ENCODE measurements at places on chromosomes 16 and 17. TPM values are rescaled to one million over a fixed set of nuclear protein-coding genes. Genes with fewer than 3 reads are reported as not detected.

DNA sequence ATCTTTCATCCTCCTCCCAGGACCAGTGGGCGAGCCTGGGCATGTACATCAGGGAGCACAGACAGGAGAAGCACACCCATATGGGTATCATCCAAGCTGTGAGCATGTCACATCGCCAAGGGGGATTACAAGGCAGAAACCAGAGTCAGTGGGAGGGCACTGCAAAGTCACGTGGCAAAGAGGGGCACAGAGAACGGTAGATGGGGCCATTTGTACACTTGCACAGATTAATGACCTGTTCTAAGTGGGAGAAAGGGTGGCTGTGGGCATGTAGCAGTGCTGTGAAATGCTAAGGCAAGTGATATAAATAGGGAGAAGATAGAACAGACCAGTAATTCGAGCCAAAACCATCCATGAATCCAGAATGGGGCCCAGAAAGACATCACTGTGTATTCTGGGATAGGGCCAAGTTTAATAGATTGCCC, 265.0 kb downstream of the CPPED1 start:
- no peak for DNase-seq

DNA sequence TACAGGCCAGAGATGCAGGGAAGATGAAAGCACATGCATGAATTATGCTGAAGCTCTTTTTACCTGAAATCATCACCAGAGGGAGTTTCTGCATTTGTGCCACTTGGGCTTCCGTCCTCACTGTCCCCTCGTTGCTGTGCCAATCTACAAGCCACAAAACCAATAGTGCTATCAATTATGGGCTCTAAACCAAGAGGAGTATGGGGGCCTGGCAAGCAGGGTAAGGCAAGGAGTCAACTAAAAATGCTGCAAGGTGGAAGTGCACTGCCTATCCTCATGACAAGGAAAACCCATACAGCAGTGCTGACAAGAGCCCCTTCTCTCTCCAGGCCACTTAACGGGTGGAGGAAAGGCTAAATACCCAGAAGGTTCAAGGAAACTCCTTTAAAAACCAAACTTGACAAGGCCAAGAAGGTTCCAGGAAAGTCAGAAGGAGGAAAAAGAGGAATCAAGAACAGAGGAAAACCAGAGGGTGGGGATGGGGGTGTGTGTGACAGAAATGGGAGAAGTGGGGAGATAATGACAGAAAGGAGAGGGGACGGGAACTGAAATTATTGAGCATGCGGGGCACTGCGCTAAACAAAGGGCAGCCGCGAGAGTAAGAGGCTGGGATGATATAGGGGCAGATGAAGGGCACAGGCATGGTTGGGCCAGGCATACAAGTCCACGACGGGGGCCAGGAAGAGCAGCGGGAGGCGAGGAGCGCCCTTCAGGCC, 674 bp downstream of the C17orf75 start:
- DNase-seq = peak; percentile 46

DNA sequence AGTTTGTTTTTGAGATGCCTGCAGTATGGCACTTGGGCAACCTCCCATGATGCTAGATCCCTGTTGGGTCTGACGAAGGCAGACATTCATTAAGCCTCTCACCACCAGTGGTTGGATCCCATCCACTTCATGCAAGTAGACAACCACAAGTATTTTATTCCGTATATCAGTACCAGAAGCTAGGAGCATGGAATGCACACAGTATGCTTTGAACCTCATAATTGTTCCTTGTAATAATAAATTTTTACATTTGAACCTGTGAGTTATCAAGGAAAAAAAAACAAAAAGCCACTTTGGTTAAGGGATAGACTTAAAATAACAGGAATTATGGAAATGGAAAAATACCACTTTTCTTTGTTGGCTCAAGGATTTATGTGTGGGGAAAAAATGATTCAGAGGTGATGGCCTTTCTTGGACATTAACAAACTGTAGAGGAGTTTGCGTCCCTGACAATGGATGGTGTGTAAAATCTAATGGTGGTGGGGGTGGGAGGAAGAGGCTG, 107.1 kb upstream of the KCNJ16 start:
- DNase-seq = no peak

DNA sequence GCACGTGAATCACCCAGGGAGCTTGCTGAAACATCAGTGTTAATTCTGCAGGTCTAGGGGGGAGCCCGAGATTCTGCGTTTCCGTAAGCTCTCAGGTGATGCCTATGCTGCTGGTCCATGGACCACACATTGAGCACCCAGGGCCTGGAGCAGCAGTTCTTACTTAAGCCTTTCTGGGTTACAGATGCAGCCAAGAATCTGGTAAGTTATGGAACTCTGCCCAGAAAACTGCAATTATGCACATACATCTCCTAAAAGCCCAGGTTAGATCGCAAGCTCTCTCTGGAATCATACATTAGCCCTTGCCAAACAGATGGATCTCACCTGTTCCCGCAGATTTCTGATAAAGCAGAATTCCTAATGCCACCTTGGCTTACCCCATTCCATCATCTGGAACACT, 265.9 kb upstream of the SALL1 start:
- DNase-seq = no peak

DNA sequence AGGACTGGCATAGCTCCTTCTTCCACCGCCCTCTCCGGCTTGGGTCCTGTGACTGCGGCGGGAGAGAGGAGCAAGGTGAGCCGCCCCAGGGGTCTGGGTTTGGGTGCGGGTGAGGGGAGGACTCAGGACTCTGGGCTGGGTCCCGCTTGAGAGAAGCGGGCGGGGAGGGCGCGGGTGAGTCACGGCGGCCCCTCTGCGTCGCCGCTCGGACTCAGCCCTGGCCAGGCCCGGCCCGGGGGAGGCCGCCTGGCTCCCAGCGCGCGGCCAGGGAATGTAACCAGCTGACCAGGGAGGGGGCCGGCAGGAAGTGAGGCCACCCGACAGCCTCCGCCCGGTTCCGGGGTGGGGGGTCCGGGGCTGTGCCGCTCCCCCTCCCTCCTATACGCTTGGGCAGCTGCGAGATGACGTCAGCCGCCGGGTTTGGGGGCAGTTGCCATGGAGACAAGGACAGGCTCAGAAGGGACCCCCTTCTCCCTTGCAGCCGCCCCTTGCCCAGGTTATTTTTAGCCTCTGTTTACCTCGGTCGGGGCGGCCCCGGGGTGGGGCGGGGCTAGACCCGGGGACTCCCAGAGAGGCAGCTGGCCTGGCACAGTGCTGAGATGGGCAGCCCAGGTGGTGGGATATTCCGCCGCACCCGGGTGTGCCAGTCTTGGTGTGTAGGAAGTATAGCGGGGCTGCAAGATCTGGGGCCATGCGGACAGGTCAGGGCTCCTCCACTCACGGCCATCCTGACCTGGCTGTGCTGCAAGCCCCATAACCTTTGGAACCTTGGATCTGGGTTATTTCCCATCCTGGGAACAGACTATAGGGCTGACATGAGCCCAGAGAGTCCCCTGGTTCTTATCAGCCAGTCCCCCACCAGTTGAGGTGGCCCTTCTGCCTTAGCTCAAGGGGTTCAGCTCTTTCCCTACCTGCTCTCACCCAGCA, 1.6 kb downstream of the RIPOR1 start:
- DNase-seq = peak; percentile 88

GRCh38 chr16:56355786-56356275, 69.5 kb downstream of the AMFR start:
- DNase-seq = peak; percentile 36

DNA sequence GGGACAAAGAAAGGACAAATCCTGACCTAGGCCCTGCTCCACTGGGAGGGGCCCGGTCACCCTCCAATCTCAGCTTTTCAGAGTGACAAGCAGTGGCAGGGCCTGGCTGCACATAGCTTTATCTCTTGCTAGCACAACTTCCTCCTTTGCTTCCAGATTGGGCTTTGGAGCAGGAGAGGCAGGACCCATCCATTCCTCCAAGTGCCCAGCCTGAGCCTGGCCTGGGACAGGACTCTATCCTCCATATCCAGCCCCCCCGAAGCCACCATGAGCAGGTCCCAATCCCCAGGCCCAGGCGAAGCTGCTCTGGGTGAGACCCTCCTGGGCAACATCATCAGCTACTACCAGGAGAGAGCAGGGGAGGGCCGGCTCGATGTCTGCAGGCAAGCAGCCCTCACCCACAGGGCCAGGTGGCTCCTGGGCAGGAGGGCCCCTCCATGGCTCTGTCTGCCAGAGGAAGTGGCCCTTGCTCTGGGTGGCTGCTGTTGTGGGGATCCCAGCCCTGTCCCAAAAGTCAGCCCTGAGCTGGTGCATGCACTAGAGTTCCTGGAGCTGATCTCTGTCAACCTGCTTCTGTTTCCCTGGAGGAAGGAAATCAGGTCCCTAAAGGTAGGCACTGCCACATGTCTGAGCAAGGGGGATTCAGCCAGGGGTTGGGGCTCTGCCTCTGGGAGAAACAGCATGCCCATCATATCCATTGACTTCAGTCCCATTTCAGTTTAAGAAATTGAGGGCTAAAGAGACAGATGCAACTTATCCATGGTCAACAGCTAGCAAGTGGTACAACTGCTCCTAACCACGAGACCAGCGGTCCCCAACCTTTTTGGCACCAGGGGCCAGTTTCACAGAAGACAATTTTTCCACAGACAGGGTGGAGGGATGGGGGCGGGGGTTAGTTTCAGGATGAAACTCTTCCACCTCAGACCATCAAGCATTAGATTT, 58.9 kb downstream of the TK2 start:
- no peak for DNase-seq

- DNase-seq = no peak
These were observed 138.9 kb downstream of the GSG1L start for GRCh38 chr16:27924411-27925118.

- no peak for DNase-seq
These were observed 59.9 kb downstream of the PRMT7 start for GRCh38 chr16:68370581-68371275.

KRTAP1-5 gene
- not detected for total RNA-seq

SCN4A gene
- total RNA-seq = 2.5 TPM

KRTAP9-4 gene
- total RNA-seq = not detected

MPP2 gene
- 15.6 TPM for total RNA-seq

CTF1 gene
- total RNA-seq = 6.5 TPM

ASIC2 gene
- total RNA-seq = not detected
